LNCaP clone FGC (cell line): ENCODE measurements at places on chromosomes 16 and 17.

GRCh38 chr17:68097161-68097805 lies 61.7 kb downstream of the KPNA2 start:
- no peak for DNase-seq

DNA sequence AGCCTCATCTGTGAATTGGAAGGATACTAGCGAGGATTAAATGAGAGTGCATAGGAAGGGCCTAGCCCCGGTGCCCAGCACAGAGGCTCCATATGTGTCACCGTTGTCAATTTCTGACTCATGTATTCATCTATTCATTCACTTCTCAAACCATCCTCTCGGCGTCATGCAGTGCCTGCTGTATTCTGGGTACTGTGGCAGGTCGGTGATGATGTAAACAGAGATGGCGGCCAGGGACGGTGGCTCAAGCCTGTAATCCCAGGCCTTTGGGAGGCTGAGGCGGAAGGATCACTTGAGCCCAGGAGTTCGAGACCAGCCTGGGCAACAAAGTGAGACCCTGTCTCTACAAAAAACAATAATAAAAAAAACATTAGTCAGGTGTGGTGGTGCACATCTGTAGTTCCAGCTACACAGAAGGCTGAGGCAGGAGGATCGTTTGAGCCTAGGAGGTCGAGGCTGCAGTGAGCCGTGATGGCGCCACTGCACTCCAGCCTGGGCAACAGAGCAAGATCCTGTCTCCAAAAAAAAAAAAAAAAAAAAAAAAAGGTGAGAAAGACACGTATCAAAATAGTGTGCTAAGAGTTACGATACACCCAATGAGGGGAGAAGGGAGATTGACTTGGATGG lies 4.3 kb upstream of the PPP1R1B start:
- no peak for DNase-seq

DNA sequence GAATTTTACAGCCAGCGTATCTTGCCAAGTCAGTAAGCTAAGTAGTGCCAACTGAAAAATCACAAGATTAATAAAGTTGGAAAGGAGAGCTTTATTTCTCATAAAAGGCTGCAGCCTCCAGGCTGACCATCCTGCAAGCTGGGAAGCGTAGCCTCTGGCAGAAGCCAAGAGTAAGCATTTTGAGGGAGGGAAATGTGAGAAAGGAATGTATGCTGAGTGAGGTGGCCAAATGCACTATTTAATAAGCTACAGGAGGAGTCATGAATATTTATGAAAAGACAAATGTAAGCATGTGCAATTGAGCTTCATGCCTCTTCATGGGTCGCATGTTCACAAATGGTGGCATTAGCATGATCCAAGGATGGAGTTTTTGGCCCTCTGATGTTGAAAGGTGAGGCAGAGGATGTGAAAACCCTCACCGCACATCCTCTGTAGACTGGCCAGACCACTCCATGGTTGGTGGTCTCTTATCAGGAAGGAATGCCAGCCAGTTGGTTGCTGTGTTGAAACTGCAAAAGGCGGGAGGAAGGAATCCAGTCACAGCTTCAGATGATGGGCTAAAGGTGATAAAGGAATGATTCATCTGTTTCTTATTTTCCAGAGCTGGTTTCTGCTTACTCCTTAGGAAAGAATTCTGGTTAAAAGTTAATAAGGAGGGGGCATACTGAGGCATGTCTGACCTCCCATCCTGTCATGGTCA lies 9.2 kb downstream of the KRT33B start:
- DNase-seq: no peak

- no peak for DNase-seq
These were observed 9.0 kb downstream of the GALK1 start for GRCh38 chr17:75755990-75756389.

DNA sequence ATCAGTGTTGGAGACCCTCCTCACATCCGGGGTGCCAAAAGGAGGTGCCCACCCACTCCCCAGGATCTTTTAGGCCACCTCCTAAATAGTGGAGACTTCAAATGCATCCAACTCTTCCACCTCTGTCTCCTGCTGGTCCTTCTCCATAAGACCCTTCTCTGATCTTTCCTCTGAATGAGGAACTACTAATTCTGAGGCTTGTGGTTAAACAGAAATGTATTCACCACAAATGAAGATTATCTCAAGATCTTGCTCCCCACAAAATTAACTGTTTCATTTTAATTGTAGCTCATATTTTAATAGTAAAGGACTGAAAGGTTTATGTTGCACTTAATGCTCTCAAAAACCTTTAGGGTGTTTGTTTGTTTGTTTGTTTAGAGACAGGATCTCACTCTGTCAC lies 34.1 kb downstream of the TLE7 start:
- no peak for DNase-seq

- no peak for DNase-seq
These were observed 35.9 kb upstream of the GHDC start for GRCh38 chr17:42230225-42230624.
